ENCODE measurements at places on chromosomes 2 and 18.

DNA sequence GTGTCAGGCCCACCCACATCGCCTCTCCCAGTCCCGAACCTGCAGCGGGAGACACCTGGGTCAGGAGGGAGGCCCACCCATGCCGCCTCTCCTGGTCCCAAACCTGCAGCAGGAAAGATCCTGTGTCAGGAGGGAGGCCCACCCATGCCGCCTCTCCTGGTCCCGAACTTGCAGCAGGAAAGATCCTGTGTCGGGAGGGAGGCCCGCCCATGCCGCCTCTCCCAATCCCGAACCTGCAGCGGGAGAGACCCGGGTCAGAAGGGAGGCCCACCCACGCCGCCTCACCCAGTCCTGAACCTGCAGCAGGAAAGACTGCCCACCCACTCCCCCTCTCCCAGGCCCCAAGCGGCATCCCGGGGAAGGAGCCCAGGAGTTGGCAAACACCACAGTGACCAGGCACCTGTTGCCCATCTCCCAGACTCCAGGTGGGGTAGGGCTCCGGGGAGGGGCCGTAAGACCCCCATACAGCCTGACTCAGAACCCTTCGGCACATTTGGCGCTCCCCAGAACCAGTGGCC, 7.8 kb downstream of the SLC66A2 start:
- DNase-seq = no peak

DNA sequence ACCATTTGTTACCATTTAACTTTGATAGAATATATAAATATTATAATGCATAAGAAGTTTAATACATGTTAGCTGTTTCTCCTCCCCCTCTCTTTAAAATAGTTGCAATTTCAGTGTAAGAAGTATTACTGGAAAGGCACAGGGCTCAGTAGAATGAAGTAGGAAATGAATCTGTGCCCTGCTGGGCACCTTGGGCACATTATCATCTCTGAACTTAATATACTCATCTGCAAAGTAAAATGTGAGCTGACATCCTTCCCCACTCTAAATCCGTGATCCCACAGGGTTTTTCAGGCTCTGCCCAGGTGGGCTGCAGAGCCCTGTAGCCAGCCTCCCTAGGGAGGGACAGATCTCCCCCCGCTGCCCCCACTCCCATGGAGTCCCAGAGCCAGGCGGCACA, 56.8 kb downstream of the DPP4 start:
- no peak for DNase-seq

DNA sequence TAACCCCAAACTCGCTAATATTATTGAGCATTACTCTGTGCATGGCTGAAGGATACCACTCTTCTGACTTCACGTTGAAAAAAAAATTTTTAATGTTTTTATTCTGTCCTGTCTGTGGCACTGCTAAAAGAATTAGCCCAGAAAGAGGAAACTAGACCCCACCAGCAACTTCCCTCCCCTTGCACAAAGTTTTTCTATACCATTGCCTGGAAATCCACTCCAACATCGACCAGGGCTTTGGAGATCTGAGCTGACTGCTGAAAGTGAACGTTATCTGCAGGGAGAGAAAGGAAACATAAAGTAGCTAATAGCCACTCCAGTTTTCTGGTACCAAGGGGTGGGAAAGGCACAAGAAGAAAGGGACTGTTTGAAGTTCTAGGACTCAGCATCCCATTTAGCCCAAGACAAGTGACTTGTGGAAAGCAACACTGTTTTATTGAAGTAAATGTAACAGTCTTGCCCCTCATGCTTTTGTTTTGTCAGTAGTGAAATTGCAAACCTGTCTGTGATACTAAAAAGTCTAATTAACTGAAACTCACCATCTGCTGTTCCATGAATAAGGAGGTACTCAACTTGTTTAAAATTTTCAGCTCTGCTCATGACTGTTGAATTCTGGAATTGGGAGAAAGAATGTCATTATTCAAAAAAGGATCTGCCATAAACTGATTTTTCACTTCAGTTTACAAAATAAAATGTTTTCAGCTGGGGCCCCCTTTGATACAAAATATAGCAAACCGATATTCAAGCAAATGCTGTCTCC, 79.1 kb downstream of the DPP4 start:
- no peak for DNase-seq

GRCh38 chr2:104787298-104788065, 66.4 kb upstream of the POU3F3 start:
- DNase-seq = no peak

GRCh38 chr2:144102386-144102785, 417.5 kb downstream of the ZEB2 start:
- no peak for DNase-seq

DNA sequence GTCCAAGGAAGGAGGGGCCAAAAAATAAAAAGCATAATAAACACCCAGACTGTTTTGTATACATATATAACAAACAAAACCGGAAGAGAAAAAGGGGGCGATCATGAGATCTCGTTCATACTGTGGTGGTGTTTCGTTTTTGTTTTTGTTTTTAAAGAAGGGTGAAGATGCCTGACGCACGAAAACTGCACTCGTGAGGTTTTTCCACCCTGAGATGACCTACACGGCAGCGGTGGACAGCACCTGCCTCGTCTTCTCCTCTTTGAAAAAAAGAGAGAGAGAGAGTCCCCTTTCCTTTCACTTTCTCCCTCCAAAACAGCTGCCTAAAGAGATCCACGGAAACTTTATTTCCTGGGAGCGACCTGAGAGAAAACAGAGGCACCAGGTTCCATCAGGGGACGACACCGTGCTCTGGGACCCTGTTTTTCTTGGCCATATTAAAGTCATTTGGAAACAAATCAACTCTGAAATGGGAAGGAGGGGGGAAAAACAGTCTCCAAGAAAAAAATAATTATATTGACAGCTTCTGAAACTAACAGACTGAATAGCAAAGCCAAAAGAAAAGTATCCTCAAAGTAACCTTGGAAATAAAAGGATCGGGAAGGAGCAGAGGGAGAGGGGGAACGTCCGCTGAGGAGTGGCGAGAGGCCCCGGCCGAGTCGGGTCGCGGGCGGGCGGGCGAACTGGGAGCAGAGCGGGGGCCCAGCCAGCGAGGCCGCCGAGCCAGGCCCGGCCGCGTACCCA, 3.5 kb downstream of the POU3F3 start:
- DNase-seq = no peak

DNA sequence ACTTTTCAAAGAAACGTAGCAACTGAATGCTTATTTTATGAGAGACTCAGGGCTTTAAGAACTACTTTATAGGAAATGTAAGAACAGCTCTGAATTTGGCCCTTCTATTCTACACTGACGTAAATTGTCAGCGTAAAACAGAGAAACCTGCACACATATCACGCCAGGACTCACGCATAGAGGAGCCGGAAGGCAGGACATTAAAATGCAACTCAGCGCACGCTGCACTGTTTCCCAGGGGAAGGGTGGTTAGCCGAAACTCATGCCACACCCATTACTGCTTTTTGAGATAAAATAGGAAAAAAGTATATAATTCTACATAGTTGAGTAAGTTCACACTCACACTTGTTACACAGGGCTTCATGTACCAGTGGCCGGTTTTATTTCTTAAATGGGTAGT, 7.4 kb downstream of the TUBB6 start:
- no peak for DNase-seq

- DNase-seq = no peak
Measured at GRCh38 chr2:98503481-98504105, 58.9 kb downstream of the INPP4A start.

GRCh38 chr2:87996570-87996969, 19.8 kb downstream of the RNU2-63P start:
- no peak for DNase-seq

- no peak for DNase-seq
Measured at GRCh38 chr2:196370381-196370780, 199.0 kb upstream of the STK17B start.

Data from AG09309 (cell line).